ENCODE measurements at places on chromosomes 12 and 14.
A peak's percentile ranks its signal among the peaks of the same experiment; 100 is the strongest.

GRCh38 chr12:67086116-67086515 is 183.0 kb upstream of the CAND1 start:
- DNase-seq = no peak

- peak; percentile 74 for DNase-seq
Measured at GRCh38 chr12:109518820-109519665, 41.6 kb downstream of the UBE3B start.

GRCh38 chr14:56731187-56731586 is 79.1 kb downstream of the OTX2 start:
- no peak for DNase-seq

DNA sequence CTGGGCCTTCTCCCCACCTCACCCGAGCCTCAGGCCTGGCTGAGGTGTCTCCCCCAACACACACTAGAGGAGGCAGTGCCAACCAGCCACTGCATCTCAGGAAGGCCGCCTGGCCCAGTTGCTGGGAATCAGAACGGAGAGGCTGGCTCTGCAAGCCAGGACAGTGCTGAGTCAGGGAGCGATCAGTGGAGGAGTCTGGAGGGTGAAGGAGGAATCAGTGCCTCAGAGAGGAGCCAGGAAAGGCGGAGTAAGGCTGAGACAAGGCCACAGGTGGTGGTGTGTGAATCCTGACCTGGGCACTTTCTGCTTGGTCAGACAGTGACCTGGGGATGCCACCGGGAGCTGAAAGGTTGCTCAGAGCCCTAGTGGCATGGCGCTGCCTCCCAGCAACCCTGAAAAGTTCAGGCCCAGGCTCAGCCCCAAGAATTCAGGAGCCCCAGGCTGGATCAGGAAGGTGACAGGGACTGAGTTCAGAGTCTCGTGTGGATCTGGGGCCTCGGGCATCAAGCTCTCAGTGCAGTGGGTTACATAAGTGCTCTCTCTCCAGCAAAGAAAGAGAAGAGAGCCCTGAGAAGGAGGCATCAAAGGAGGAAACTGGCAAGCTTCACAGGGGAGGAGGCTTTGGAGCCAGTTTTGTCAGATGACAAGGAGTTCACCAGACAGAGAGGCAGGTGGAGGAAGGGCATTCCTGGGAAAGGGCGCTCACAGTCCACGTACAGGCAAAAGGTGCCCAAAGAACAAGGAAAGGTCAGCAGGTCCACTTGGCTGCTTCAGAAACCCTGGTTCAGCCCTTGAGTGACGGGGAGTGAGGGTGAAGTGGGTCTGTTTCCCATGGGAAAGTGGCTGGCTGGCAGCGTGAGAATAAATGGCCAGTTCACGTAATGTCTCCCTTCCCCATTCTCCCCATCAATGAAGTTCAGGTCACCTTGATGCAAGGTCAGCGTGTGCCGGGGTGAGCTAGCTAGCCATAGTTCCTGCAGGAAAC is 87.8 kb downstream of the ZFP36L1 start:
- DNase-seq = no peak

- DNase-seq = no peak
Measured at GRCh38 chr14:76023757-76024156, 38.2 kb downstream of the IFT43 start.

GRCh38 chr12:42278128-42278510 is 40.1 kb upstream of the YAF2 start:
- DNase-seq = no peak

DNA sequence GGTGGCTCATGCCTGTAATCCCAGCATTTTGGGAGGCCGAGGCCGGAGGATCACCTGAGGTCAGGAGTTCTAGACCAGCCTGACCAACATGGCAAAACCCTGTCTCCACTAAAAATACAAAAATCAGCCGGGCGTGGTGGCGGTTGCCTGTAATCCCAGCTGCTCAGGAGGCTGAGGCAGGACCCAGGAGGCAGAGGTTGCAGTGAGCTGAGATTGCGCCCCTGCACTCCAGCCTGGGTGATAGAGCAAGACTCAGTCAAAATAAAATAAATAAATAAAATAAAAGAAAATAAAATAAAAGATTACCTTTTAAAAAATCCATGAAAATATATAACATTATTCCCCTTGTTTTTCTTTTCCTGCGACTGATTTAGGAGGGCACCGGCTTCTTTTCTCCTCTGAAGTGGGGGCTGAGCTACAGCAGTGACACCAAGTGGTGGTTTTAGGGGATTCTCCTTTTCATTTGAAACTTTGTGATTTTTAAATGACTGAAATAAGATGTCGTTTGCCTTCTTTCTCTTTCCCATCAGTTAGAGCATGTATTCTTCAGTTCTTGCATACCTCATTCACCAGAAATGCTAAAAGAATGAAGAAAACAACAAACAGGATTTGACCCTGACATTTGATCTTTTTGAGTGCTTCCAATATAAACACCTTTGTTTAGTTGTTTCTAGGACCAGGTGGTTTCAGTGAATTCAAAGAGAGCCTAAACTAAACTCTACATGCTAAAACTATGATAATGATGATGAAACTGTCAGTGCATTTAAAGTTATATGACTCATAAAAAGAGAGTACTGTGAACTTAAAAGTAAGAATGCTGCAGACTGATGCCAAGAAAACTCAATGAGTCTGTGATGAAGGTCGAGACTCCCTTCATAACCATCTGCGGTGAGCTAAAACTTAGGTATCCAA is 22.6 kb upstream of the PKP2 start:
- peak; percentile 48 for DNase-seq

GRCh38 chr14:30985796-30986195 is 39.7 kb upstream of the AP4S1 start:
- no peak for DNase-seq

DNA sequence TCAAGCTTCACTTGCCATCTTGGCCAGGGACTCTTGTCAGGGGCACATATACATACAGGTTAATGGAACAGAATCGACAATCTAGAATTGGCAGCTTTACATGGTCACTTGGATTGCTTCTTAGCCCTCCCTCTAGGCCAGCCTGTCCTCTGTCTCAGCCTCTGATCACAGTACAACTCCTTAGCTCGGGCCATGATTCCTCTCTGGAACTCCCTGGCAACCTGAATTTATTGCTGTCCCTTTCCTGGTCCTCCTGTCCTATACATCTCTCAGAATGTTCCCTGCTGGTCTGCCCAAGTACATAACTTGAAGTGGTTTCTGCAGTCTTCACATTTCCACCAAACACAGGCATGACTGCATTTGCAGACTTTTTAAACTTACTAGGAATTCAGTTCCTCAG is 79.9 kb upstream of the CCDC175 start:
- DNase-seq = no peak

GRCh38 chr12:92796650-92797049 is 93.9 kb downstream of the PLEKHG7 start:
- peak; percentile 34 for DNase-seq

GRCh38 chr14:76936483-76936882 is 92.0 kb downstream of the IRF2BPL start:
- no peak for DNase-seq

DNA sequence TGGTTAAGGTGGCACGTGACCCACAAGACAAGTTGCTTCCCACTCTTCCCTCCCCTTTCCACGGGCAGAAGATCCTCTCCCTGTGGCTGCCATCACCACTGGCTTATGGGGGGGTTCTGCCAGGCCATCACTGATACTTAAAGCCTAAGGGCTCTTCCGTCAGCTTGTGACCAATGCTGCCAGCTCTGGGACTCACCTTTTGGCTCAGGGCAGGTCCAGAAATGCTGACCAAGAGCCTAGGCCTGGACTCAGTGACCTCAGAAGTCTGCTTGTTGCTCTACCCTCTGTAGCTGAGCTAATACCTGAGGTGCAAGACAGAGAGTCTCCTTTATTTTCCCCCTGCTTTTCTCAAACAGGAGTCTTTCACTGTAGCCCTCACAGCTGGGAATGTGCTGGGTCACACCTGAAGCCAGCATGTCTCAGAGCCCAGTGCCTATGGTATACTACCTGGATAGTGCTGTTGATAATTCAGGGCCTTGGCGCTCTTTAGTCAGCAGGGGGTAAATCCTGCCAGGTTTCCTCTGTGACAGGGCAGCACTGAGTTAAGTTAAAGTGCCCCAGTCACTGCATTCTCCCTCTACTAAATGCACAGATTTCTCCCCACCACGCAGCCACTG is 19.7 kb downstream of the FGD4 start:
- DNase-seq = no peak

- DNase-seq = no peak
Measured at GRCh38 chr12:28374556-28374955, 184.3 kb downstream of the CCDC91 start.

DNA sequence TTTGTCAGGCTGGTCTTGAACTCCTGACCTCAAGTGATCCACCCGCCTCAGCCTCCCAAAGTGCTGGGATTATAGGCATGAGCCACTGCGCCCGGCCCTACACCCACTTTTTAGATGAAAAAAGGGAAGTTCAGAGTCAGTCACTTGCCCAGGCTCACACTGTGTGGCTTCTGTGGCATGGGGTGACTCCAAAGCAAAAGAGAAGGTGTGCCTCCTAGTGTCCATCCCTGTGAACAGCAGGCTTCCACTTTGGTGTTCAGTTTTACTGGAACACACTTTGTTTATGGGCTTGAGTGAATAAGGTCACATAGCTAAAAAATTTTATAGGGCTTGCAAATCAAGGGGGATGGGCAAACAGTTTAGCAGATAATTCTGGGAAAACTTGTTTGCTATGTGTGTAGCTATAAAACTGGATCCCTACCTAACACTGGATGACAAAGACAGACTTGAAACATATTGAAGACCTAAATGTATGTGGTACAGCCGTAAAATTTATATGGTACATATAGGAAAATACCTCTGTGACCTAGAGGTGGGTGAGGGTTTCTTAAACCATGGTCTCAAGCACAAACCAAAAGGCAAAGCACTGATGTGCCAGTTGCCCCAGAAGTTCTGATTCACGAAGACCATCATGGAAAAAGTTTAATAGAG is 54.9 kb downstream of the EID3 start:
- peak; percentile 94 for DNase-seq

DNA sequence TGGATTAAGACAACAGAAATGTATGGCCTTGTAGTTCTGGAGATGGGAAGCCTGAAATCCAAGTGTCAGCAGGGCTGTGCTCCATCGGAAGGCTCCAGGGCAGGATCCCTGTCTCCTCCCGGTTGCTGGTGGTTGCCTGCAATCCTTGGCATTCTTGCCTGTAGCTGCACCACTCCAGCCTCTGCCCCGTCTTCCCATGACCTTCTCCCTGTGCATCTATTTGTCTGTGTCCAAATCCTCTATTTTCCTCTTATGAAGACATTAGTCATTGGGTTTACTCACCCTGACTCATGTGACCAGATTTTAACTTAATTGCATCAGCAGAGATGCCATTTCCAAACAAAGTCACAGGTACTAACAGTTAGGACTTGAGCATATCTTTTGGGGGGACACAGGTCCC is 15.1 kb downstream of the TUNAR start:
- DNase-seq = no peak

DNA sequence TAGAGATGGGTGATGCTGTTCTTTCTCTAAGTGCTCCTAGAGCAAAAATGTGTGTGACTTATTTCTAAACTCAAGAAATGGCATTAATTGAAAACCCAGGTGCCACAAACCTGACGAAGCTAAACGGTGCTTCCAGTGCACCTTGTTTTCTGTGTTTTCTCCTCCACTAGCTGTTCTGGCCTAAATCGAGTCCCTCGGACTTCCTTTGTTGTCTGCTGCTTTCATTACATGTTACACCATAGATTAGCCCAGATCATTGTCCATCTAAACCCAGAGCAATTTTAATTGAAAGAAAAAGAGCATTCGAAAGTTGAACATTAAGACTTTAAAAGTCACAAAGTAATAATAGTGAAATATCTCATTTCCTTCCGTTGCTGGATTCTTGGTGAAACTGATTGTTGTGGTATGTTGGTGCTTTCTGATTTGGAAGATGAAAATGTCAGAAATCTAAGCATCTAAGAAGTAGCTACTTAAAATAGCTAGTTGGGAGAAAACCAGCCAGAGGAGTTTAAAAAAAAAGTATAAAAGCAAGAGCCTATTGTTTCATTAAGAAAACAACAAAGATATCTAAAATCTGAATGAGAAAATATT is 219.6 kb upstream of the G2E3 start:
- DNase-seq = no peak

DNA sequence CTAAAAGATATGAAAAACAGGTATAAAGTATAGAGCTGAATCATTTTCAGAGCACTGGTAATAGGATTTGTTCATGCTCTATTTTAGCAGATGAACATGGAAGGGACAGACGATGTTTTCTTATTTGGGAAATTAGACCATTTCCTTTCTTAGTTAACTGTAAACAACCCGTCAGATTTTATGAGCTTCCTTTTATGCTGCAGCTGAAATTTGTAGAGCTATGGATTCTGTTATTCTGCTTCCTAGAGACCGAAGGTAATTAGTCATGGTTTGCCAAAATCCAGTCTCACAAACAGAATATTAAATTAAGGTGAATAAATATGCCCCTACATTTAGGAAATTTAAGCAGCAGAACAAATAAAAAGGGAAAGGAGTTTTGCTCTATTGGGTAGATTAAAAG is 180.2 kb upstream of the SYT1 start:
- DNase-seq = no peak

- DNase-seq = no peak
Measured at GRCh38 chr14:54922598-54922997, 20.0 kb upstream of the GCH1 start.

GRCh38 chr12:21647179-21647578 is 10.5 kb downstream of the LDHB start:
- DNase-seq = no peak

DNA sequence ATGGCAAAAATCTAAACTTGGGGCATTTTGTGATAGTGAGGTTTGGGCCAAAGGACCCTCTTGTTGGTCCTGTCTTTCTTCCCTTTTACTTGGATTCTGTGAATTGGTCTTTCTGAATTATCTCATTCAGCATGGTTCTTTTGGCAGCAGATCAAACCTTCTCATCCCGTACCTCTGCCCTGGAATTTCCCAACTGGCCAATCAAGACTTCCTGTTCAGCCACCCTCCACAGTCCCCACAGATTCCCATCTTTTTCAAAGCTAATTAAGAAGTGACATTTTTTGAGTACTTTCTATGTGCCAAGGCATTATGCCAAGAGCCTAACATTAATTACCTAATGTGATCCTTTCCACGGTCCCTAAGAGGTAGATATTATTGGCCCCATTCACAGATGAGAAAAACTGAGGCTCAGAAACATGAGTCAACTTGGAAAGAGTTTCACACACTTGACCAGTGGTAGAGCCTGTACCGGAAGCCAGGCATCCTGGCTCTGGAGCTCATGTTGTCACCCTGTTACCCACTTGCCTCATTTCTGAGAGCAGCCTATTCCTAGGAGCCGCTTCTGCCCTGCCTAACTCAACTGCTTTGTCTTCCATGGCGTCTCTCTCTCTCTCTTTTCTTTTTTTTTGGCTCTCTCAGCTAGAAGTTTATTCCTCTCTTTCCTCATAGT is 135.9 kb downstream of the C12orf75 start:
- DNase-seq = no peak

DNA sequence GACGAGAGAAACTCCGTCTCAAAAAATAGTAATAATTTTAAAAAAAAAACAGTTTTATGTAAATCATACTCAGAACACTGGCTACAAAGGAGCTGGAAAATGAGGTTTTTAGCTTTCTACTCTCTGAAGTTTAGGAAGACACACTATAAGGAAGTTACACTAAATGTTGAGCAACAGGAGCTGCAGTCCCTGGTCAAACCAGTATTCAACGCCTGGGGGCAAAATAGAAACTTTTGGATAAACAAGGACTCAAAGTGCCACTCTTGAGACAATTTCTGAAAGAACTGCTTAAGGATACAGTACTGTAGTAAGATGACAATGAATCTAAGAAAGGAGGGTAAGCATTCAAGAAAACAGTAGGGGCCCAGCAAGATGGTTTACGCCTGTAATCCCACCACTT is 29.3 kb downstream of the ACTR6 start:
- peak; percentile 18 for DNase-seq

GRCh38 chr12:51224625-51225024 is 6.8 kb upstream of the POU6F1 start:
- DNase-seq = no peak

- peak; percentile 91 for DNase-seq
Measured at GRCh38 chr14:94136575-94137331, 7.3 kb upstream of the IFI27L2 start.

Data from suppressor macrophage treated with lipopolysaccharide for 1 hour (primary cell).